CD4-positive, alpha-beta memory T cell (primary cell): ENCODE measurements at places on chromosomes 11 and 22. TPM values are rescaled to one million over a fixed set of nuclear protein-coding genes. Genes with fewer than 3 reads are reported as not detected.

The EHD1 gene
- 125 TPM for polyA plus RNA-seq

The VWA5A gene
- polyA plus RNA-seq = 8.3 TPM

DNA sequence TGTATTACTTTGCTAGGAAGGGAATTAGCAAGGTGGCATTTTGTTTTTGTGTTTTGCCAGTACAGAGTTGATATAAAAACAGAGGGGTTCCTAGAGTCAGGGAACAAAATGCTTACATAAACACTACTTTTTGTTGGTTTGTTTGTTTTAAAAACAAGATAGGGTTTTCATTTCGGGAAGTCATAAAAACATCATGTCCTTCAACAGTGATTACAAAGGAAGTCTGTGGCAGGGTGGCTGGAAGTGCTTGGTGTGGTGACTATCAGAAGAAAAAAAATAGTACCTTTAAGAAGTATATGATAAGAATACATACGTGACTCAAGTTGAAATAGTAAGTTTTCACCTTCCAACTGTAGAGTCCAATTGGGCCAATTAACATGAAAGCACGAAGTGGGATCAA lies 1.2 kb upstream of the IL18 start:
- no peak overlapping the region for H3K4me3 ChIP-seq
- H3K27ac ChIP-seq = no peak overlapping the region
- no peak for DNase-seq
- H3K4me1 ChIP-seq = no peaks in the 10 kb centered on the region

The SERPIND1 gene
- 0.29 TPM for polyA plus RNA-seq

DNA sequence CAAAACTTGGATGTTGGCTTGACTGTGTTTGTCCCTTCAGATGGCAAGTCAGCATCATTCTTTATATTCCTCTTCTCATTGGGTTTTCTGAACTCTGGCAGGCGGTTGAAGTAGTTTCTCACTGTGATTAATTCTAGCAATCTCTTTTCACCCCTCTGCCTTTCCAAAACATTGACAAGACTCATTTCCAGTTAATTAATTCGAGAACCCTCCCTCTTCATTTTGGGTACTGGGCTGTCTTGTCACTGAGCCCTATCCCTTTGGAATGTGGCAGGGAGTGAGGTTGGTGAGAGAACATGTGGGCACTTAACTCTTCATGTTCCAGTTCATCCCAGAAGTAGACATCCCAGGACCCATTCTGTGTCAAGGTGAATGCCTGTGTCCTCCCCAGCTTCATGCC lies 133.0 kb downstream of the WNT7B start:
- H3K27ac ChIP-seq = no peak overlapping the region
- no peak for DNase-seq
- H3K36me3 ChIP-seq = peaks cover 35% of the 10 kb centered on the region
- H3K4me3 ChIP-seq = no peak overlapping the region

- no peak overlapping the region for H3K4me3 ChIP-seq
- H3K4me1 ChIP-seq = no peaks in the 10 kb centered on the region
- H3K36me3 ChIP-seq = no peaks in the 10 kb centered on the region
- H3K27me3 ChIP-seq = no peaks in the 10 kb centered on the region
- H3K27ac ChIP-seq = no peak overlapping the region
These were observed 98.0 kb upstream of the ASPHD2 start for GRCh38 chr22:26330971-26331625.

DNA sequence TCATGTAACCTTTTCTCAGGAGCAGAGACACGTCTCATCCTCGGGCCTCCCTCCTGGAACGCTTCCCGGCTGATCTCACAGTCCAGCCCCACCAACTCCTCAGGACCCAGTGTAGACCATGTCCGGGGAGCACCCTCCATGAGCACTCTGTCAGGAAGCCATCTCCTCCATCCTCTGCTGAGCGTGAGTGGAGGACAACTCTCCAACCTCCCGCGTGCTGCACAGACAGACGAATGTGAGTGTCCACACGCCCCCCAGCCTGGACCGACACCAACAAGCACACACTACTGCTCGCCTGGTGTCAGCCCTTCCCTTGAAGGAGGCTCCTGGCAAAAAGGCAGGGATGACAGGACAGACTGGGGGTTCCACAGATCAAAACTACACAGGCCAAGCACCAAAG lies 86.6 kb downstream of the SHANK2 start:
- H3K27ac ChIP-seq = no peak overlapping the region
- H3K36me3 ChIP-seq = no peaks in the 10 kb centered on the region
- no peak overlapping the region for H3K4me3 ChIP-seq
